Stimulated activated CD4-positive, alpha-beta T cell treated with anti-CD3 and anti-CD28 coated beads, Interleukin-1b, Interleukin-23, amount 100 ng/mL, for 1 hour (primary cell): ENCODE measurements at places on chromosomes 2 and 18.

DNA sequence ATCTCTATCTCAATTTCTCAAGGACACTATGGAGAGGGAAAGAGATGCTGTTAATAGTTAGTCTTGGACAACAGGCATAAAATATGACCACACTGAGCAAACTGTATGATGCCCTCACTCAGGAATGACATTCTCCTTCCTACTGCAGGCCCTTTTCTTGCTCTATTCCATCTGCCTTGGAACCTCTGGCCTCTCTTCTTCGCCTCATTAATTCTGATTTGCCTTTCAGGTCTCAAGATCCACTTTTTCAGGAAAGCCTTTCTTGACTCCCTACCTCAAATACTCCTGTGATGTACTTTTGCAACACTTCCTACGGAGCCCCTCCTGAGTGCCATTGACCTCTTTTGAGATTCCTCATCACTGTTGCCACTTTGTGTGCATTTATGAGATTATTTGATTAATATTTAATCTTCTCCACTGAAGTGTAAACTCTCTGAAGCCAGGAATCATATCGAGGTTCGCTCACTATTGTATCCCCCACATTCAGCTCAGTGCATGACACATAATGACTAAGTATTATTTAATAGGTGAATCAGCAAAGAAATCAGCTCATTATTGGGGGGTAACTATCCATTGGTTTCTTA lies 21.3 kb upstream of the SPP2 start:
- DNase-seq = no peak

- no peak for DNase-seq
These were observed 1051.6 kb downstream of the LRP1B start for GRCh38 chr2:141079231-141079630.

GRCh38 chr2:182977463-182977862 lies 60.8 kb downstream of the NCKAP1 start:
- no peak for DNase-seq

DNA sequence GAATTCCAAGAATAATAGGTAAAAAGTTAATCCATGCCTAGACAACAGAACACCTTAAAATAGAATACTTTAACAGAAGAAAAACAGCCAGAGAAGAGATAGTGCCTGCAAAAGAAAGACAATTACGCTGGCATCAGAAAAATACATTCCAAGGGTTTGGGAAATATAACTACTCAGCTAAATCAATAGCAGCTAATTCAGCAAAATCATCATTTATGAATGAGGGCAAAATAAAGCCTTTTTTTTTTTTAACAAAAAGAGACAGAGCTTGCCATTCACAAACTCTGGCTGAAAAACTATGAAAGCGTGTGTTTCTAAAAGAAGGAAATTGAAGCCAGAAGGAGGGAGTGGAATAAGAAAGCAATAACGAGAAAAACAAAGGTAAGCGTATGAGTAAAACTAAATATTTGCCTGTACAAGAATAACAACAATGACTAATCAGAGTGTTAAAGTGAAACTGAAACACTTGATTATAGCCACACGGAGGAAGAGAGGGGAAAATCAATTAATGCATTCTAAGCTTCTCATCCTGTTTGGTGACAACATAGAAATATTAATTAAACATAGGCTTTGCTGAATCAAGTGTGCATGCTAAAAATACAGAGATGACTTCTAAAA lies 90.2 kb downstream of the EHD3 start:
- no peak for DNase-seq

- DNase-seq = no peak
These were observed 173.5 kb upstream of the MEX3C start for GRCh38 chr18:51370996-51371395.
